ENCODE measurements at places on chromosomes 3 and 15. TPM values are rescaled to one million over a fixed set of nuclear protein-coding genes. Genes with fewer than 3 reads are reported as not detected.
A peak's percentile ranks its signal among the peaks of the same experiment; 100 is the strongest.

The MINDY2 gene
- total RNA-seq, result 19.9 TPM

The MGA gene
- total RNA-seq, result 40.2 TPM

The SCG3 gene
- not detected for total RNA-seq

The ST3GAL6 gene
- 2.2 TPM for total RNA-seq

The TMC3 gene
- total RNA-seq, result not detected

The PEX11A gene
- total RNA-seq, result 4.0 TPM

The GOLGA6B gene
- not detected for total RNA-seq

The GRIP2 gene
- total RNA-seq, result 1.4 TPM

GRCh38 chr3:4309491-4310128, 6.4 kb downstream of the SETMAR start:
- DNase-seq, result no peak

DNA sequence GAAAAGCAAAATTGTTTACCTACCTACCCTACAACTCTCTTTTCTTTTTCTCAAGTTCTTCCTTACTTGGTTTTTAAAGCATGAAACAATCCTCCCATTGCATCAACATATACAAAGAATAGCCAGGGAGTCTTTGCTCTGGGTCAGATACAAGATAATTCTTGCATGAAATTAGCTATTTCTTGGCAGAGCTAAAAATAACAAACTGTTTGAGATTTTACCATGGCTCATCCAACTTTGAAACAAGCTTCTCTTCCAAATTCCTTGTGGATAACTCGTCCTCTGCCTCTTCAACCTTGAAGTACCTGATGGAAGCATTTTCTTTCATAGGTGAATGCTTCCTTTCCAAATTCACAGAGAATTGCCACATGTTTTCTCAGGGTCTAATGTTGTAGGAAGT, 9.2 kb upstream of the CBLB start:
- no peak for DNase-seq

- no peak for DNase-seq
These were observed 615.8 kb upstream of the AGTR1 start for GRCh38 chr3:148081926-148082325.

DNA sequence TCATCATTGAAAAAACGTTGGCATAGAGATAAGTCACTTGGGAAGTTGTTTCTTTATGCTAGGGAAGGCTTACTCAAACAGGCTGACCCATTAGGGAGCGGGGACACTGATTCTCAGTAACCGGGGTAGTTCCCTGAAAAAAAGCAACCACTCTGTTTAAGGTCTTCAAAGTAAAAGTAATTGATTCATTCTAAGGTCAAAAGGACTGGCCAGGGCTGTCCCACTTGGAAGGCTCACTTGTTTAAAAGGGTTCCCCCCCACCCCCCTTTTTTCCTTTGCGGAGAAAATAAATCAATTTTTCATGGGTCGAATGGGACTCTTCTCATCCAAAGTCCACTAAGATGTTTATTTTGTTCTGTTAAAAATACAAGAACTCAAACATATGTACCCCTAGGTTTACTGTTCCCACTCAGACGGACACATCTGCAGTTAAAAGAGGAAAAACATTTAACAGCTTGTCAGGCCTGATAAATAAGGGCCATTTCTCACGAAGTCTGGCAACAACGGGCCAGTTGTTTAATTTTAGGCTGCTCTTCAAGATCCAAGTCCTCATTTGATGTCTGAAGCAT, 53.0 kb downstream of the ARHGEF3 start:
- no peak for DNase-seq

GRCh38 chr3:69716119-69716518, 23.1 kb upstream of the MITF start:
- DNase-seq, result no peak

DNA sequence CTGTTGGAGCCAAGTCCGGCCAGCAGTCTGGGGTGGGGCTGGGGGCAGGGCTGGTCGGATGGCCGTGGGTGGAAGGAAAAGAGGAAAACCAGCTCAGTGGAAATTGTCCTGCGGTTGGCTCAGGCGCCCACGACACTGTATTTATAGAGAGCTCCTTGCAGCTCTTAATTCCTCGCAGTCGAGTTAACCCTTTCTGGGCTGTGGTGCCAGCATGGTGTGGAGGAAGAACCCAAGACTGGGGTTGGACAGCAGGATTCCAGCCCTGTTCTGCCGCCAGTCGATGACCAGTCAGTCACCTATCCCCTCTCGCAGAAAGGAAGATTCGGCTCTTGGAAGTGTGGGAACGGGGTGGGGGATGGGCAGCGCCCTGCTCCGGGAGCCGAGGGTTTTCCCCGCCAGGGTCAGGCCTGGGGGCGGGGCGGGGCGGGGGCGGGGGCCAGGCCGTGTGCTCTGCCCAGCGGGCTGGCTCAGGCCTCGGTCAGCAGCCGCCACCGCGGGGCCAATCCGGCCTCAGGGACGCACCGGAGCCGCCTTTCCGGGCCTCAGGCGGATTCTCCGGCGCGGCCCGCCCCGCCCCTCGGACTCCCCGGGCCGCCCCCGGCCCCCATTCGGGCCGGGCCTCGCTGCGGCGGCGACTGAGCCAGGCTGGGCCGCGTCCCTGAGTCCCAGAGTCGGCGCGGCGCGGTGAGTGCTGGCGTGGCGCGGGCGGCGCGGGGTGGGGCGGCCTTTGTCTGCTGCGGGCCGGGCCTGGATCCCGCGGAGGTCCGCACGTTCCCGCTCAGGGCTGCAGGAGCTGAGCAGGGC, at the start of gene CD276:
CD276 (plus strand) TSS at position 607 of the 804 bp plus-strand sequence. CDS start 15,257 bp downstream, outside the sequence.
- DNase-seq, result peak; percentile 97

DNA sequence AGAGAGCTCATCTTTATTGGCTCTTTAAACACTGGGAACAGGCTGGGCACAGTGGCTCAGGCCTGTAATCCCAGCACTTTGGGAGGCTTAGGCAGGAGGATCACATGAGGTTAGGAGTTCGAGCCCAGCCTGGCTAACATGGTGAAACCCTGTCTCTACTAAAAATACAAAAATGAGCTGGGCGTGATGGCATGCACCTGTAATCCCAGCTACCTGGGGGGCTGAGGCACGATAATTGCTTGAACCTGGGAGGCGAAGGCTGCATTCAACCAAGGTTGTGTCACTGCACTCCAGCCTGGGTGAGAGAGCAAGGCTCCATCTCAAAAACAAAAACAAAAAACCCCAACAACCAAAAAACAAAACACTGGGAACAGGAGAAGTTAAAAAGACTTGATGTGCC, 72.1 kb downstream of the CHAC1 start:
- DNase-seq, result no peak

DNA sequence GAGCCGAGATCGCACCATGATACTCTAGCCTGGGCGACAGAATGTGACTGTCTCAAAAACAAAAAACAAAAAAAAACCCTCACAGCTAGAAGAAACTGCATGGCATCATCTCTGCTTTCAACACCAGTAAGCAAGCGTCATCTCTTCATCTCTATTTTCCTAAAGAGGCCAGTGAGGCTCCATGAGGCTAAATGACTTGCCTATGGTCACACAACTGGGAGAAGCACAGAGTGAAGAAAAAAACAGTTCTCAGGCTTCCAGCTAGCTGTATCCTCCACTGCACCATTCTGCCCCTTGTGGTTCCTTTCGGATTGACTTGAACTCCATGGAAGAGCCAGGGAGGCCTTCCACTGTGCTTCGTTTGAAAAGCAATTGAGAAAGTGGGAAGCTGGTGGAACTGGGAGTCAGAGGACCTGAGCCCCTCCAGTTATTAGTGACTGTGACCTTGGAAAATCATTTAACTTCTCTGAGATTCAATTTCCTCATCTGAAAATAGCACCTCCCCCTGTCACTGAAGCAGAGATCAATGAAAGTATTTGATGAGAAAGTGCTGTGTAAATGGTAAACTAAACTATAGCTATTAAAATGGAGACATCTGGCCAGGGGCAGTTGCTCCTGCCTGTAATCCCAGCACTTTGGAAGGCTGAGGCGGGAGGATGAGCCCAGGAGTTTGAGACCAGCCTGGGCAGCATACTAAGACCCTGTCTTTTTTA, 32.1 kb upstream of the DENND4A start:
- peak; percentile 29 for DNase-seq

DNA sequence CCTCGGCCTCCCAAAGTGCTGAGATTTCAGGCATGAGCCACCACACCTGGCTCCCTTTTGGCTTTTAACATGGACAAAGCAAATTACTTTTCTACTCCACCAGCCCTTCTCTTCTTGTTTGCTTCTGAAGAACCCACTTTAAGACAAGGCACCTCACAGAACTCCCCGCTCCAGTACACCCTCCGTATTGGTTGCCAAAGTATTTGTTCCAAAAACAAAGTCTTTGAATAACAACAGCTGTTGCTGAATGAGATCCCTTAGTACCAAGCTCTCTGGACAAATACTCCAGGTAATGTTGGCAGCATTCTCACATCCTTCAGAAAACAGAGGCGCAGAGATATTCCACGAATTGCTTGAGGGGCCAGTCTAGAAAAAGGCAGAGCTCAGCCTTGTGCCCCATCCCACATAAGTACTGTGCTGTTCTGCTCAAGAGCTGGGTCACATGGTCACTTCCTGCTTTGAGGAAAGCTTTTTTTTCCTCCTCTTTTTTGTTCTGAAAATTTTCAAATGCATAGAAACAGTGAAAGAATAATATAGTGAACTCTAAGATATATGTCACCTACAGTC, 7.3 kb upstream of the CHCHD6 start:
- DNase-seq, result no peak

DNA sequence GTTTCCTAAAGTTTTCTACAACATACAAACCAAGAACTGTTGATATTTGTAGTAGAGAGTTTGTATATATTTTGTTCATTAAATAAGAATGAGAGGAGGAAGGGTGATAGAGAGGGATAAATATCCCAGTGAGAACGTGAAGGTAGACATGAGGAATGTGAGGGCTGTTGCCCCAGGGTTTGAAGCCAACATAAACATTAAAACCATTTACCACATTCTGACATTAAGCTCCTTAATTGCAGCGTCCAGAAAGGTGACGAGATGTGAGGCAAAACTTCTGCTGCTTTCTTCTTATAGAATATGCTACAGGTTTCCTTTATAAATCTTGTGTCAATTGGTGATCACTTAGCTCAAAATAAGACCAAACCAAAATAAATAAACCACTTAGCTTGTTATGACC, 267.8 kb upstream of the CNTN4 start:
- DNase-seq, result no peak

DNA sequence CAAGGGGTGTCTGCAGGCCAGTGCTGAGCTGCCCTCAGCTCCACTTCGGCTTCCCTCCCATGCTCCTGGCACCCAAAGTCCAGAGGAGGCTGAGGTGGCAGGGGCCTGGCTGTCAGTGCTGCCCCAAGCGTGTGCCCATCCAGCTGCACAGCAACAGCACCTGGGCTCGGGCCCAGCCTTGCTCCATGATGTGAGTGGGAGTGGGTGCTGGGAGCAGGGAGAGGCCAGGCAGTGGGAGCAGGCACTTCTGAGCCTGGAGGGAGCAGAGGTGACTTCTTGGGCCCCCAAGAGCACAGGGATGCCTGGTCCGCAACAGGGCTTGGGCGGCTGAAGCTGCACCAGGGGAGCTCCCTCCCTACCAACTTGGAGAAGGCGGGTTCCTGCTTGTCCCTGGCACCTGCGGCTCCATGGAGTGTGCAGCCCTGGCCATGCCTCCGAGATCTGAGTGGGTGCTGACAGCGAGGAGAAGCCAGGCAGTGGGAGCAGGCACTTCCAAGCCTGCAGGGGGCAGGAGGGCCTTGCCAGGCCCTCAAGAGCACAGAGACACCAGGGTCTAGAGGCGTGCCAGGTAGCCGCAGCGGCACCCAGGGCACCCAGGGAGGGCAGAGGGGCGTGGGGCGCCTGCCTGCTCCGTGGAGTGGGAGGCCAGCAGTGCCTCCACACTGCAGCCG, 366.7 kb upstream of the SGO1 start:
- peak; percentile 30 for DNase-seq

GRCh38 chr3:25664812-25665314, at the start of gene TOP2B:
Gene TOP2B, minus strand, starts transcription at chr3:25664907. Its CDS starts 610 bp downstream, at chr3:25664297.
- DNase-seq, result peak; percentile 98

- DNase-seq, result no peak
These were observed 6.0 kb downstream of the SPATA12 start for GRCh38 chr3:57066471-57066870.

- DNase-seq, result no peak
These were observed 43.6 kb downstream of the WHAMM start for GRCh38 chr15:82852941-82853561.

GRCh38 chr3:16084887-16085286, 89.6 kb upstream of the GALNT15 start:
- DNase-seq, result no peak

DNA sequence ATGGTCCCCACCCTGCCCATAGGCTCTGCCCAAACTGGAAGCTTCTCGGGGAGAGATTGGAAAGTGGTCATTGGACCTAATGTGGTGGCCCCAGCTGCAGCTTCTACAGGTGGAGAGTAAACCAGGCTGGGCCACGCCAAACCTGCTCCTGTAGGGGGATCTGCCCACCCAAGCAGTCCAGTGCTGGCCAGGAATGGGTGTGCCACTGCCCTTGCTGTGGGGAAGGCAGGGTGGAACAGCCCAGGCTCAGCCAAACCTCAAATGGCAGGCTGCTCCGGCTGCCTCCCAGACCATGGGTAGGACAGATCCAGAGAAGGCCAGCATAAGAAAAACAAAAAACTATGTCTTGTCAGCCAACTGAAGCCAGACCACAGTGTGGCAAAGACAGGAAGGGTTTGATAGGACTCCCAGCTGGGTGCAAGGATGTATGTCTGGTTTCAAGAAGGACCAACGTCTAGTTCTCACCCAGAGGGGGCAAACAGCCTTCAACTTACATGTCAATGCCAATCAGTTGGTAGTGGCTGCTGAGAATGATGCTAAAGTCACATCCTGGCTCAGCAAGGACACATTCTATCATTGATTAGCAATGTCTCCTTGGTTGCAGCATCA, 267.3 kb downstream of the UACA start:
- DNase-seq, result peak; percentile 38

- no peak for DNase-seq
These were observed 13.0 kb upstream of the ATP1B3 start for GRCh38 chr3:141863491-141863890.

DNA sequence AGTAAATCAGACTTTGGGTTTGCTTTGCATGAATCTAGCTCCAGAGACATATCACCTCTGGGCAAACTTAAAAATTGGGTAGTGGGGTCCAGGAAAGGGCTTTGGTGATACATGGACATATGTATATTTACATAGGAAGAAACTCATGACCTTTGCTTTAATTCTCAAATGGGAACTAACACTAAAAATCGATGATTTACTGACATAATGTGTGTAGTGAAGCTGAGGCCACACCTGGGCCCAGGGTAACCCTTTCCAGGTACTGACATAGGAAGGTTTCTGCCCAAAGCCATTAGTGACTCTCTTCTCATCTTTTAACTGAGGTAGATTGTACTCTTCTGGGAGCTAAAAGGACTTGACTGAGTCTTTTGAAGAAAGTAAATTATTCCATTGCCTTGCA, 411.2 kb upstream of the TBL1XR1 start:
- DNase-seq, result no peak

GRCh38 chr3:114307832-114308231, 14.0 kb downstream of the TIGIT start:
- DNase-seq, result no peak

GRCh38 chr3:129248286-129248979, 973 bp upstream of the COPG1 start:
- no peak for DNase-seq

- DNase-seq, result no peak
These were observed 393.2 kb downstream of the SOX2 start for GRCh38 chr3:182104881-182105280.
